ENCODE measurements at places on chromosomes 4 and X.

DNA sequence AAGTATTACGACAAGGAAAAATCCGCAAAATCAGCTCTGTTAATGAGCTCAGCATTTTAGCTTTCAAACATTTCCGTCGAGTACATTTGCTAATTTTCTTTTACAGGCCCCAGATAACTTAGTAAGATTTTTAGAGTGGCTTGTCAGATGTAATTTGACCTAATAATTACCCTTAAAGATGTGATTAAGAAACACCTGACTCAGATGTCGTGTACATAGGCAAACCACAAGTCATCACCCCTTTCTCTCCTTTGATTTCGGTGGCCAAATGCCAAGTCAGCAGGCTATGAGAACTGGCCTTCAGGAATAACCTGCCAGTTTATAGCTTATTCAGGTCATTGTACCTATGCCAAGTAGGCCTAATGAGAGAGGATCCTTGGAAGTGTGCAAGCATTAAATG is 369.6 kb downstream of the PCDH7 start:
- no peak for DNase-seq

- no peak for DNase-seq
Observed at GRCh38 chr4:148015468-148015867, 283.6 kb downstream of the ARHGAP10 start.

DNA sequence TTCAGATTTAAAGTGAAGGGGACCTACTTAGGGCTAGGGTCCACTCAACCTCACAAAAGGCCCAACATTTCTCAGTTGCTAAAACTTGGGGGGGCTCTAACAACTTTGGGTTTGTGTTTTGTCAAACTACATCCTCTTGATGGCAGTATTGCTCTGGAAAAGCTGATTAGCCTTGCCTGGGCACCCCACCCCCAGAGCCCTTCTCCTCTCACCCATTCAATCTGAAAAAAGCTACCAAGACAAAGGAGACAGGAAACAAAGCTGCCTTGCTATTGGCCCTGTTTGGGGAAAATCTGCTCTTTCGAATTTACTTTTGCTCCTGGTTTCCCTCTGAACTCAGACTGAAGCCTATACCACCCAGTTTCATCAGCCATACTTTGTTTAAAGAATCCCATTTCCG is 195.2 kb upstream of the STK26 start:
- DNase-seq: no peak

DNA sequence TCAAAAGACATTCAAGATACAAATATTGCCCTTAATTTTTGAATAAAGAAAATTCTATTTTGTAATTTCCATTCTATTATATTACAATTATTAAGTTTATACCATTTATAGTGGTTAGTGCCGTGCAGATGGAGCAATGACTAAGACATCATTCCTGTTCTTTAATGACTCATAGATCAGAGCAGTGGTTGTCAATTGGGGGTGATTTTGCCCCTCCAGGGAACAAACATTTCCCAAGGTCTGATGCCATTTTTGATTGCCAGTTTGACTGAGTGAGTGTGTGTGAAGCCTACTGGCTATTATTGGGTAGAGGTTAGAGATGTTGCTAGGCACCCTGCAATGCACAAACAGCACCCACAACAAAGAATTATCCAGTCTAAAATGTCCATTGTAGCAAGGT is 97.9 kb upstream of the DDIT4L start:
- DNase-seq: no peak

GRCh38 chrX:118968031-118968430 is 6.4 kb upstream of the LONRF3 start:
- DNase-seq: no peak

Data from posterior vena cava (tissue), 2 donors.